ENCODE measurements at places on chromosomes 1 and 21. TPM values are rescaled to one million over a fixed set of nuclear protein-coding genes. Genes with fewer than 3 reads are reported as not detected.

DNA sequence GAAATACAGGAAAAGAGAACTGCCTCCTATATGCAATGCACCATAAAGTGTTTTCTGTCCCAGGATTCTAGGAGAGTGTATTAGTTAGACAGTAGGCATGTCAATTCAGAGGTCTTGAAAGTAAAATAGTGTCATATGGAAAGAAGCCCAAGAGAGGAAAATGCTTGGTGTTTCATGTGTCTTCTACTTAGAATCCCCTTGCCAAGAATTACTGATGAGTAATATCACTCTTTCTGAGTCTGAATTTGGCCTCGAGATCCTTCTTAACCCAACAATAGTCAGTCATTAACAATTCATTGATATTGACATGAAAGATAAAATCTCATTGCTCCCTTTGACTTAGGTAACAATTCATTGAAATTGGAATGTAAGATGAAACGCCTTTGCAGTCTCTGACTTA, 972.2 kb downstream of the TTLL7 start:
- DNase-seq = no peak

GRCh38 chr1:15584489-15585363, at the start of gene AGMAT:
AGMAT (minus strand) TSS chr1:15585051; CDS start chr1:15584967, 84 bp downstream.
- DNase-seq = no peak

DNA sequence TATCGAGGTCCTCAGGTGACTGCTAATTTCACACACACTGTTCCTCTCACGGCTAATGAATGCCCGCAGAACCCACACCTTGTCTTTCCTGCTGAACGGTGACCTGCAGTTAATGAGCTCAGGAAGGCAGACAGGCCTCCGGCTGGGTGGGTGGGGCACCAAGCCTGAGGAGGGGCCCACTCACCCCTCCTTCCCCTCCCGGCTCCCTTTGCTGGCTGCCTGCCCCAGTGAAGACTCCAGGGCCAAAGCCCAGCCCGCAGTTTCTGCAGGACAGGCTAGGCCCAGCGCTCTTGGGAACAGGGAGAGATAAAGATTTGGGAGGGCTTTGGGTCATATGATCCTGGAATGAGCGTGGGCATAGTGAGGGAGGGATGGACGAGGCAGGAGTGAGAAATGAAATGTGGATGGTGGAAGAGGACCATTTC, 26.4 kb downstream of the FOXO6 start:
- no peak for DNase-seq

GRCh38 chr1:206581571-206581981, 30.7 kb downstream of the EIF2D start:
- DNase-seq = no peak

Gene CTSS
- 6.9 TPM for total RNA-seq

Gene FASLG
- not detected for total RNA-seq

Data from osteocyte (in vitro differentiated cells).